NCI-H1417 treated with DMSO at 0.1 percent for 48 hours (cell line): ENCODE measurements at places on chromosomes 11 and 22.

DNA sequence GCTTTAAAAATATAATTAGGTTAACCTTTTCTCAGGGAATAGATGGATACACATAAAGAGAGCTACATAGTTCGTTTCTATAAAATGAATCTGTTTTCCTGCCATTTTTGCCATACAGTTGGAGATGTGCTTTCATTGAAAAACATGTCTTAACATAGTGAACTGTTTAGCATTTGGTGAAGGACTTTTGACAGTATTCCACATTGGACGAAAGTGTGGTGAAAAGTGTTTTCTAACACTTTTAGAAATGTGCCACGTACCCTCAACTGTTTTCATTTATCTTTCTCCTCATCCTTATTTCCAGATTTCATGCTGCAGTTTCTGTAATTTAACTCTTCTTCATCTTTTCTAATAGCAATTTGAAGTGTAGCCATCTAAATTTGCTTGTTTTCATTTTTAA lies 249.1 kb upstream of the MTNR1B start:
- no peak for DNase-seq

DNA sequence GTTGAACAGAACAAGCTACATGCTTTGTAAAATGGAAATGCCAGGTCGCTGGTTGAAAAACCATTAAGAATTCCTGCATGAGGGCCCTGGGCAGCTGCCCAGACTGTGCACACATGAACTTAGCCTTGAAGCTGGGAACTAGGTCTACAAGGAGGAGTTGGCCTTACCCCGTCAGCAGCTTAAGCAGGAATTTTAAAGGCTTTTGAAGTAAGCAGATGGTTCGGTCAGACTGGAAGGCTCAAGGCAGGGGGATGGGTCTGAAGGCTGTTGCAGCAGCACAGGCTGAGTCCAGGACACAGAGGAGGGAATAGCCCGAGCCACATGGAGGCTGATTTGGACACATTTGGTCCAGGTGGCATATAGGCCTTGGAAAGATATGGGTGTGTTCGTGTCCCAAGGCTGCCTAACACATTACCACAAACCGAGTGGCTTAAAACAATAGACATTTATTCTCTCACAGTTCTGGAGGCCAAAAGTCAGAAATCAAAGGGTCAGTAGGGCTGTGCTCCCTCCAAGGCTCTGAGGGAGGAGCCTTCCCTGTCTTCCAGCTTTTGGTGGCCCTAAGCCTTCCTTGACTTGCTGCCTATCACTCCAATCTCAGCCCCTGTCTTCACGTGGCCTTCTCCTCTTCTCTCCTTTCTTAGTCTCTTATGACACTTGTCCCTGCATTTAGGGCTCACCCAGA lies 11.6 kb downstream of the LIF start:
- DNase-seq: no peak

- peak; percentile 17 for DNase-seq
These were observed 13.2 kb upstream of the OR4C12 start for GRCh38 chr11:49995565-49995964.

- DNase-seq: no peak
These were observed 58.2 kb upstream of the FTH1 start for GRCh38 chr11:62025487-62026105.

- no peak for DNase-seq
These were observed 258.5 kb downstream of the DDX10 start for GRCh38 chr11:108923413-108923812.

GRCh38 chr11:33695051-33695566 lies 5.5 kb downstream of the C11orf91 start:
- no peak for DNase-seq

DNA sequence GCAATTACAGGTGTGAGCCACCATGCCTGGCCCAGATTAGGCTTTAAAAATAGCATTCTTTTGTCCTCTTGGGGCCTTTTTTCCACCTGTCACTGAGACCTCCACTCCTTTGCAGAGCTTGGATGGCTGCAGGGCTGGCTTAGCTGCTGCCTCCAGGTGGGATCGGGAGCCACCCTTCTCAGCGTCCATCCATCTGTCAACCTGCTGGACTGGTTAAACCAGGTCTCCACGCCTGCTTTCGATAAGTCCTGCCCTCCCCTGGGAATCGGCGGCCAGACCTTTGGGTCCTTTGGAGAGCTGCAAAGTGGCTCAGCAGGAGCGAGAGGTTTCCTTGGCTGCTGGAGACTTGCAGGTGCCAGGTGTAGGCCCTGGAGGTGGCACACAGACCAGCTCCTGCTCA lies 23.4 kb upstream of the GRAMD4 start:
- DNase-seq: peak; percentile 47

DNA sequence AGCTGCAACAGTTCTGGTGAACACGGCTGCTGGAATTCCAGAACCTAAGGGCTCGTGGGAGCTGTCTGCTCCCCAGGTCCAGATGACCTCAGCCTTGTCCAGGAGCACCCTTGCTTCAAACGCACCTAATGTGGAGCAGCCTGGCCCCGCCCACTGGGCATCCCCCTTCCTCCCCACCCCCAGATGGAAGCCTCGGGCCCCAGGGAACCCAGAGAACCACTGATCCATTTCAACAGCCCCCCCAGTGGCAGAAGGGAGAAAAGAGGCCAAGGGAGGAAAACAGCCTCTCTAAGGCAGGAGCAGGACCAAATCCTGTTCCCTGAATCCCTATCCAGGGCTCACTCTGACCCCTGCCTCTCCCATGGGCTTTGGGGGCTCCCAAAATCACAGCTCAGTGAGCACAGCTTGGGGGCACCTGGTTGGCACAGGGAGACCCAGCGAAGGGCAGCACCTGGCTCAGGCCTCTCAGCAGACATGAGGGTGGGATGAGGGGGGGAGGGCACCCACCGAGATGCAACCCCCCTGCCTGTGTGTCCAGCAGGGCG lies 1.2 kb downstream of the CYTH4 start:
- no peak for DNase-seq

DNA sequence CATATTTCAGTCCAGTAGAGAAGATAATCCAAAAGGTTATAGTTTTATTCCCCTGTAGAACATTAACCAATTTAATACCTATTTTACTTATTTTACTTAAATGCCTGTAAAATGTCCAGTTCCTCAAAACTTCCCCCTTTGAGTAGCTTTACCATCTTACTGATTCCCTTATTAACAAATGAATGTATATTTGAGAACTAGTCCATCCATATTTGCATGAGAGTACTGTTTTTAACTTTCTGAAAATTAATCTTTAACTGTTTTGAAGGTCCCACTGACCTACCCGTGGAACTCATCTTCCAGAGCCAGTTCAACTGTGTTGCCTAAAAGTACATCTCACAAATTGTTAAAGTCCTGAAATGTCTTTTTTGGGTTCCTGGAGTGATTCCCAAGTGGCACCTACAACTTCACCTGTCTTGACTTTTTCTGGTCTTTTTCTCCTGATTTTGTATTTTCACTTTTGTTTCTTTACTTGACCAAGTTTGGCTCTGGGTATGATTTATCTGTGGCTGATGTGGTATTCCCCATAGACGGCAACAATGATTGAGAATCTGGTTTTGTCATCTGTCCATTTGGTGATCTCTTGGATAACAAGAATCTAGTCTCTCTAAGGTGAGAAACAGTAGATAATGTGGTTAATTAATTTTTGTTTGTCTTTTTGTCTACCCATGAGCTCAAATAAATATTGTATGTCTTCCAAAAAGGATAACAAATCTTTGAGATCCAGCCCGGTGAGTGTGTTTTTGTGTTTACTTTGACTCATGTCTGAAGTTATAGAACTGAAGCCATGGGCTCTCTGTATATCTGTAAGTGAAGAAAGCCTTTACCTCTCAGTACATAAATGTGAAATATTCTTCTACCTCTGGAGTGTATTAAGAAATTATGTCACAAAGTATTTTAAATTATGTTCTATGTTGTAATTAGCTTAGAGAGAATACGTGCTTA lies 174.2 kb downstream of the ETS1 start:
- DNase-seq: no peak

DNA sequence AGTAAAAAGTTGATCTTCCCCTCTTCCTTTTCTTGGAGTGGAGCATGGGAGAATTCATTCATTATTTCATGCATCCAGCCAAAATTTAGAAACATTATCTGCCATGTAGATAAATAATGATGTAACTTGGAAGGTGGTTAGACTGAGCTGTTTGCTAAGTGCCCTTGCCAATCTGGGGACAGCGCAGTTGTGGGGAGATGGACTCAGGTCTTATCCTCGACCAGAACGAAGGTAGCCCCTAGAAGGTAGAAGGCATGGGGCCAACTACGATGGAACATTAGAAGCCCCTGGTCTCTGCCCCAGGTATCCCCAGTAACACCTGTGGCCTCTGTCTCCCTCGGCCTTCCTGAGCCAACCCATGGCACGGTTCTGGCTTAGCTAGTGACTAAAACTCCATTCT lies 53.0 kb upstream of the TIMP3 start:
- no peak for DNase-seq

- DNase-seq: no peak
These were observed 165.5 kb upstream of the NTM start for GRCh38 chr11:131204765-131205380.

DNA sequence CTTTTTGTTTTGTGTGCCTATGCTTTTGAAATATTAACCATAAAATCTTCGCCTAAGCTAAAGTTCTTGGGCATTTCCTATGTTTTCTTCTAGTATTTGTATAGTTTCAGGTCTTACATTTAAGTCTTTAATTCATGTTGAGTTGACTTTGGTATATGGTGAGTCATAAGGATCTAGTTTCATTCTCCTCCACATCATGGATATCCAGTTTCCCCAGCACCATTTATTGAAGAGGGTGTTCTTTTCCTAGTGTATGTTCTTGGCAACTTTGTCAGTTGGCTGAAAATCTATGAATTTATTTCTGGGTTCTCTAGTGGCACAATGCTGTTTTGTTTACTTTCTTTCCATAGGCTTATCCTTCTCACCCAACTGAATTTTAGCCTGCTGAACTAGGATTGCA lies 49.0 kb downstream of the CTSC start:
- DNase-seq: no peak

DNA sequence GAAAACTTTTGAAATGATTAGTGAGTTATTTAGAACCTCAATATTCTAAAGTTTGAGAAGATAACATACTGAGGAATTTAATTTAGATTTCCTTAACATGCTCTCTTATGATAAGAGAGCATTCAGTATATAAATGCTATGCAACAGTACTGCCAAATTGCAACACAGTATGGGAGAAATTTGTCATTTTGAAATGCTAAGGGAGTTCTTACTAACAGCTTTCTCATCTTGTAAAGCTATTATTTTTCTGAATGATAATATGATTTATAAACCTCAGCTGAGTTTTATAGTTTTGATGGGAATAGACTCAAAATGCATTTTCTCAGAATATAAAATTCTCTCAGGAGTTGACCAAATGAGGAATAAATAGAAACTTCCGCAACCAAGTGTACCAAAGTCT lies 108.4 kb downstream of the SPON1 start:
- DNase-seq: no peak

- no peak for DNase-seq
These were observed 43.9 kb downstream of the CCDC34 start for GRCh38 chr11:27319072-27319471.

DNA sequence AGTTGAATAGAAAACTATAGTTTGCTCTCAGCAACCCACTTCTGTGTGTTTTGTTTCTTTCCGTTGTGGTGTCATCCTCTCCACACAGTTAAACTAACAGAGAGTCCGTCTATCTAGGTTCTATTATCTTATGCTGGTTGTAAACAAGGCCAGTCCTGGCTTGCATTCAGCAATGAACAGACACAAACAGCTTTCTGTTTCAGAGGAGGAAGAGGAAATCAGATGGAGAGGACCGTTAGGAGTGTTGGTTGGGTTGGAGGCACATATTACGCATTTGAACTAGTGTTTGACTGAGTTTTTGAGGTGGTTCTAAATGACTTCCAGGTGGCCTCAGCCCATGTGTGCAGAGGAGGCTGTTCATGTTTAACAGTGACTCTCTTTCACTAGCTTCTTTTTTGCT lies 129.5 kb upstream of the SORL1-AS1 start:
- no peak for DNase-seq

DNA sequence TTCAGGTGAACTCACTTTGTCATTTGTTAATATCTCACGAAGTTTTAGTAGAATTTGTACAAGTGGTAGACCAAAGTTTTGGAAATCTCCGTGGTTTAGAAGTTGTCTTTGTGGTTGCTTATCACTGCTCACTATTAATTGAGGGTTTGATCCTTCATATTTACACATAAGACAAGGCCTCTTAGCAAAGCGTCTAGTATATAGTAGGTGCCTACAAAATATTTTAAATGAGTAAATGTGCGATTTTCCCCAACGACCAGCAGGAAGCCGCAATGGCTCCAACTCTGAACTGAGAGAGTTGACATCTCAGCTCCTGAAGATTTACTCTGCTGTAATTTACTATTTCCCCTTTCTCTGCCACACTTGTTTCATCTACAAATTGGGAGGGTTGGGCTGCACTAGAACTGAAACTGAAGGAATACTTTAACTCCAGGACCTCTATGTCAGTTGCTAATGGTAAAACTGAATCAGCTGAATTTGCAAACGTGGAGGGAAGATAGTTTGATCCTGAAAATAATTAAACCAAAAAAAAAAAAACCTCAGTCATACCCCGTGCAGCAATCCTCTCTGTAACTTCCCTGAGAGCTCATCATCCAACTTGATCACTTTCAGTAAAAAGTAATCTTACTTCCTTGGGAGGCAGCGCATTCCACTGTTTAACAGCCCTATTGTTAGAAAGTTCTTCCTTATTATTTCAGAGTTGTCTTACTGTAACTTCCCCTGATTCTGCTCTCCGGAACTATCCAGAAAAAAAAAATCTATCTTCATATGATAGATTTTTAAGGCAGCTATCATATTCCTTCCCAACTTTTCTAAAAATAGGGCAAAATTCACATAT lies 1.3 kb upstream of the SBF2 start:
- DNase-seq: no peak

GRCh38 chr22:37231406-37232139 lies 12.5 kb downstream of the RAC2 start:
- DNase-seq: no peak

DNA sequence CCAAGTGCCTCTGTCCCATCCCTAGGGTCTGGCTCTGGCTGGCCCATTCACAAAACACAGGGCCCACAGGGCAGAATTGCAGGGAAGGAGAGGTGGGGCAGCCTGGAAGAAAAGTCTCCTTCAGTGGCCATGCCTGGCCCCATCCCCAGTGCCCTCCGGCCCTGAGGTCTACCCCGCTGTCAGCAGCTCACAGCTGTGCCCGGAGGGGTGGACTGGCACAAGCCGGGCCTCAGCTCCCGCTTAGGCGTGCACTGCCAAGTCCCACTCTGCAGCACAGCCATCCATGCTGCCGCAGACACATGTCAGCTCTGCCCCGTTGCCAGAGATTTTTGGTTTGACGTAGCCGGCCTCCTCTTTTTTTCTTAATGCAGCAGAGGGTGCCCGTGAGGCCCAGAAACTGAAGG lies 3.9 kb upstream of the SCN2B start:
- DNase-seq: no peak

- DNase-seq: no peak
These were observed 20.5 kb upstream of the GSTP1 start for GRCh38 chr11:67562963-67563704.

GRCh38 chr11:113675565-113675964 lies 30.5 kb downstream of the TMPRSS5 start:
- no peak for DNase-seq

- no peak for DNase-seq
These were observed 56.1 kb upstream of the PTPRJ start for GRCh38 chr11:47924184-47924691.

DNA sequence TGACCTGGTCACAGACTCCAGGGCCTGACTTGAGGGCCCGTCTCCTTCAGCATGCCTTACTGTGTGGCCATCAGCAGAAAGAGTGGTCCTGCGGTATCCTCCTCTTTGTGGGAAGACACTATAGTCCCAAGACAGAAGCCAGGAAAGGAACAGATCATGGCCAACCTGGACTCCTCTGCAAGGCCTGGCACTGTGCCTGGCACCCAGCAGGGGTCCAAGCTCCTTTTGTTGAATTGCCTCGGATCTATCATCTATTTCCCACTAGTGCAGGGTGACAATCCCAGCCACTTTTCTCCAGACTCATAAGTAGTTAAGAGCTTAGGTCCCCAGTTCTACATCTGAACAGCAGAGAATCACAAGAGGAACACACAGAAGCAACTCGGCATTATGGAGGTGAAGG lies 27.0 kb downstream of the DSCAML1 start:
- no peak for DNase-seq
